ENCODE measurements at places on chromosomes 7 and 10.

DNA sequence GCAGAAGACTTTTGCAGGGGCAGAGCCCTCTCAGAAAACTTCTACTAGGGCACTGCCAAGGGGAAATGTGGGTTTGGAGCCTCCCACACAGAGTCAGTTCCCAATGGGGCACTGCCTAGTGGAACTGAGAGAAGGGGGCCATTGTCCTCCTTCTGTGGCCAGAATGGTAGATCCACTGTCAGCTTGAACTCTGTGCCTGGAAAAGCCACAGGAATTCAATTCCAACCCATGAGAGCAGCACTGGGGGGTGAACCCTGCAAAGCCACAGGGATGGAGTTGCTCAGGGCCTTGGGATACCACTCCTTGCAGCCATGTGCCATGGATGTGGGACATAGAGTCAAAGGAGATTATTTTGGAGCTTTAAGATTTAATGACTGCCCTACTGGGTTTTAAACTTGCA lies 262.2 kb upstream of the SEMA3C start:
- DNase-seq = no peak

GRCh38 chr7:4762121-4763055 lies 13.0 kb upstream of the AP5Z1 start:
- no peak for DNase-seq

DNA sequence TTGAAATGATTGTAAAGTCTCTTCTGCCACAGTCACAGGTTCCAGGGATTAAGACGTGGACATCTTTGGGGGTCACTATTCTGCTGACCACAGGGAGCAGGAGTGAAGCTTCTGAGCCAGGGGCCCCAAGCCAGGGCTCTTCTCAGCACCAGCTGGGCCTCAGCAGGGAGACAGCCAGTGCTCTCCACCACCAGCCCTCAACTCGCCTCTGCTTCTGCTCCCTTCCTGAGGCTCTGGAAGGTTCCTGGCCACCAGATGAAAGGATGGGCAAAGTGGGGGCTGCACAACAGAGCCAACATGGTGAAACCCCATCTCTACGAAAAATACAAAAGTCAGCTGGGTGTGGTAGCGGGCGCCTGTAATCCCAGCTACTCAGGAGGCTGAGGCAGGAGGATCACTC lies 11.2 kb upstream of the CRYGN start:
- DNase-seq = no peak

DNA sequence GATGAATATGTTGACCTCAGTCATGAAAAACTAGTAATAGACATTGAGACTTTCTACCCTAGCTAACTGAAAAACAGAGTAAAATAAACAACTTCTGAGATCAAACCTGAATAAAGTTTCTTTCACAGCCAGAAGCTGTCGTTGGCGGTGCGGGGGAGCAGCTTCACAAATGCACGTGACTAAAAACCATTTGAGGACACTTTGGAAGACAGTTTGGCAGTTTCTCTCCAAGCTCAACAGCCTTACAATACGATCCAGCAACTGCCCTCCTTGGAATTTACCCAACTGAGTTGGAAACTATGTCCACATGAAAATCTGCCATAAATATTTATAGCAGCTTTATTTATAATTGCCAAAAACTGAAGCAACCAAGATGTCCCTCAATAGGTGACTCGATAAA lies 63.1 kb downstream of the CYTH3 start:
- DNase-seq = no peak

- no peak for DNase-seq
Observed at GRCh38 chr7:27199849-27200760, at the start of gene HOXA13. TSS of gene HOXA13 (minus strand) at chr7:27200091. CDS start at chr7:27200077, 14 bp downstream.

GRCh38 chr7:13542451-13542850 lies 447.0 kb downstream of the ETV1 start:
- no peak for DNase-seq
